ENCODE measurements at places on chromosomes 11 and 22.

DNA sequence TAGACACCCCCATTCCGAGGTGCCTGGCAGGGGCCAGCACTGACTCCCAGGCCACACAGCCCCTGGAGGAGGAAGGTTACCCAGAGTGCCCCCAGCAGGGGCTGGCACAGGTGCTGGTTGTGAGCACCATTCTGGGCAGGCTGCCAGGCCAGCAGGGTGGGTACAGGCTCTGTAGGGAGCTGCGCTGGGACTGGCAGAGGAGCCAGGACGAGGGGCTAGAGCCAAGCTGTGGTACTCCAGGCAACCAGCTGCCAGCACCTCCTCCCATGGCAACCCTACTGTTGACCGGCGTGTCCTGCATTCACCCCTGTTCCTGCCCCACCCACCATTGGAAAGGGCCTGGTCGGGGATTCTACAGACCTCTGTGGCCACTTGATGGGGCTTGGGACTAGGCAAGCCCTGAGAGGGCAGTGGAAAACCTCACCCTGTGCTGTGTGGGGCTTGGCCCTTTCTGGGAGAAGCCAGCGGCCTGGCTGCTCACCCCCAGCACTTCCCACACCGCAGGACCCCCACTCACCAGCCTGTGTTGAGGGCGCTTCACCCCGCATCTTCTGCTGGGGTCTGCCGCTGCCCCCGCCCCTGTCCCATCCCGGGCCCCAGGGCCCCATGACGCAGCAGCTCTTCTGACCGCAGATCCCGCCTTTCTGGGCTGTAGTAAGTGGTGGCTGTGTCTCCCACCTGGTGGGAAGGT, 1.9 kb downstream of the CLDN5 start:
- no peak for DNase-seq

DNA sequence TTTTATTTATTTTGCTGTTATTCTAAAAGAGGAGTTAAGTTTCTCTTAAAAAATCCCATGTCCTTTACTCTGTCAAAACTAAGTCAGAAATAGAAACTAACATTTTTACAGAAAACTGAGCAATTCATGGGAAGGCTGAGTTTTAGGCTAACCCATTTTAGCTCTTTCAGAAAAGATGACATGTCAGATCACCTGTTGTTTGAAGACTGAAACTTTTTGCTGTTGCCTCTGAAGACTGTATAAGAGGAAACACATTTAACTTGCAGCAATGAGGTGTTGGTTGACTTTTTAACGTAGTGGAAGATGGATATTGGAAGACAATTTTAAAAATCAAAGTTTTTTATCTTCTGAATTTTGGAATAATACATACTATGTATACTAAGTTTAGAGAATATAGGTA, 115.4 kb downstream of the METTL15 start:
- DNase-seq, result no peak

GRCh38 chr11:88579466-88579865, 241.9 kb upstream of the CTSC start:
- no peak for DNase-seq

DNA sequence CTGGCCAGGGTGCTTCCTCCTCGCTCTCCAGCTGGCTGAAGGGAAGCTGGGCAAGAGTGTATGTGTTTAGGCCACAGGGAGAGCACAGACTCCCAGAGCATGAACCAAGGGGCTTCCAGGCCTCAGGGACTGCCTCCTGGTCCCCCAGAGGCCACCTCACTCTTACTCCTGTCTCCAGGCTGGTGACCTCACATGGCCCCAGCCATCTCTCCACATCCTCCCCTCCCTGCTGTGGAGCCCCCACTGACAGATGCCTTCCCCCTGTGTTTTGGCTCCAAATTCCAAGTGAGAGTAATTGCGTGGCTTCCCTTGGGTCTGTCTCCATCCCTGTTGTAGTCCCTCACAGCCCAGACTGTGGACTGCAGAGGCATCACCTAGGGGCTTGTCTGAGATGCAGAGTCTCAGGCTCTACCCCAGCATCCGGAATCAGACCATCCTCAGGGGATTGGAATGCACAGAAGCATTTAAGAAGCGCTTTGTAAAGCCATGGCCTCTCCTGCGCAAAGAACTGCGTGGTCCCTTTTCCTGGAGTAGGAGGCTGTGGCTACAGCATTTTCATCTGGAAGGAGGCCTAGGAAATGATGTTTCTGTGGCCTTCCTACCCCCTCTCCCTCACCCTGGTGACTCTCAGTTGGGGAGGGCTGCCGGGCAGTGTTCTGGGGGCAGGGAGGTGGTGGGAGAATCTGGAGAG, 91.1 kb downstream of the ATXN10 start:
- DNase-seq, result no peak

DNA sequence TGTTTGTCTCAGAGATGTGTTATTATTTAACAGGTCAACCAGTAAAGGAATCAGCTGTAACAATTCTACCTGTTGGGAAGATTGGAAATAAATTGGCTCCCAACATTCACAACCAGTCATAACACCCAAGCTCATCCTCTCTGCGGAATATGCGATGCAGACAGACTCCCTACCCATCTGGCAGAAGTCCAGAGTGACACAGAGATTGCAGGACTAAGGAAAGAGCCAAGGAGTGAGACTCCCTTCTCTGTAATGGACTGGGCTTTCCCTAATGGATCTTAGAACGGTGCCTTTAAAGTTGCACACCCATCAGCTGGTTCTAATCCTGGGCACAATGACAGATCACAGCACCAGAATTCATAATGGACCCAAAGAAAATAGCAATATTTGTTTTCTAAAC, 27.8 kb upstream of the UBASH3B start:
- DNase-seq, result no peak

- no peak for DNase-seq
Measured at GRCh38 chr22:45084400-45084920, 74.7 kb upstream of the PHF21B start.

GRCh38 chr11:127255209-127255608, 254.6 kb upstream of the KIRREL3 start:
- DNase-seq, result no peak

DNA sequence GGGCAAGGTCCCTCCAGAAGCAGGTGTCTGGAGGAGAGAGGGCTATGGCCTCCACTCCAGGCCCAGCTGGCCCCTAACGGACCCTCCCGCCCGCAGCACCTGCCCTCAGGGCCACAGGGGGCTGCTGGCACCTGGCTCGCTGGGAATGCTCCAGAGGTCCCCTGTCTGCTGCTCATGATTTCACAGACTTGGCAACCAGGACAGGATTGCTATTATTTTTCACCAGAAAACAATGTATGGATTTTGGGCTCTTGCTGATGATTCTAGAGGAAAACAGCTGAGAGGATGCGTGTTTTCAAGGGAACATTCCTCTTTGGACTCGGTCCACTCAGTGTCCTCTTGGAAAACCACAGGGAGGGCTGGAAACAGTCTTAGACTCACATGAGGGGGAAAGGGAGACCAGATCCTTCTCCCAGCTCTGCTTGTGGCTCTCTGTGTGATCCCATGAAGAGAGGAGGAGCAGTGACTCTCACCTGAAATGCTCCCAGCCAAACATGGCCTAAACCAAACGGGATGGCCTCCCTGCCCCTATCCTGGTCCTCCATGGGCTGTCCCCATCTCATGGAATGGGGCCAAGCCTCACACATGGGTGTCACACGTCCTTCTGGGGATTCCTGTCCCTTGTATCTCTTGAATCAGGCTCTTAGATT, 15.8 kb downstream of the MYEOV start:
- no peak for DNase-seq

GRCh38 chr22:48706934-48707762, 1120.5 kb downstream of the BRD1 start:
- no peak for DNase-seq

- no peak for DNase-seq
Measured at GRCh38 chr22:48692734-48693376, 1134.8 kb downstream of the BRD1 start.

DNA sequence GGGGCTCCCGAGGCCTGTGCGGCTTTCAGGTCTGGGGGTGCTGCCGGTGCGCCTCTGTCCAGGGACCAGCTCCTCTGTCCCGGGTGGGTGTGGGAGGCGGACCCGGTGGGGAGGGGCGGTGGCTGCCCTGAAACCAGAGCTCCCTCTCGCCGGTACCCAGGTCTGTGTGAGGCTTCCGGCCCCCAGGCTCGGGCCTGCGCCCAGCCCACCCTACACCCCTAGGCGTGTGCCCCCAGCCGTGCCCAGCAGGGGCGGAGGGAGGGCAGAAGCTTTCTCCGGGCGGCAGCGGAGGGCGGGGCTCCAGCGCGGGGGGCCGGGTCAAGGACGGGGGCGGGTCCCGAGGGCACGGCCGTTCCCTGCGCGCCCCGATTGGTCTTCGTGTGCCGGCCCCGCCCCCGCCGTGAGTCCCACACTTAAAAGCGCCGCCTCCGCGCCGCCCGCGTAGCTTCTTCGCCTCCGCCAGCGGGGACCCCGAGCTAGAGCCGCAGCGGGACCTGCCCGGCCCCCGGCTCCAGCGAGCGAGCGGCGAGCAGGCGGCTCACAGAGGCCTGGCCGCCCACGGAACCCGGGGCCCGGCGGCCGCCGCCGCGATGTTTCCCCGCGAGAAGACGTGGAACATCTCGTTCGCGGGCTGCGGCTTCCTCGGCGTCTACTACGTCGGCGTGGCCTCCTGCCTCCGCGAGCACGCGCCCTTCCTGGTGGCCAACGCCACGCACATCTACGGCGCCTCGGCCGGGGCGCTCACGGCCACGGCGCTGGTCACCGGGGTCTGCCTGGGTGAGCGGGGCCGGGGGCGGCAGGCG, 616 bp downstream of the PNPLA2 start:
- peak; percentile 76 for DNase-seq

Data from NCI-H460 (cell line).